Lower lobe of right lung (tissue), 2 donors: ENCODE measurements at places on chromosomes 2 and 18. TPM values are rescaled to one million over a fixed set of nuclear protein-coding genes. Genes with fewer than 3 reads are reported as not detected.

Gene SLC19A3
- total RNA-seq: 40.7 TPM

Gene CXCR1
- 10.4 TPM for total RNA-seq

Gene COBLL1
- 89.4 TPM for total RNA-seq

Gene FBXO15
- total RNA-seq: 4.2 TPM

Gene GALNT3
- total RNA-seq: 27.8 TPM

DNA sequence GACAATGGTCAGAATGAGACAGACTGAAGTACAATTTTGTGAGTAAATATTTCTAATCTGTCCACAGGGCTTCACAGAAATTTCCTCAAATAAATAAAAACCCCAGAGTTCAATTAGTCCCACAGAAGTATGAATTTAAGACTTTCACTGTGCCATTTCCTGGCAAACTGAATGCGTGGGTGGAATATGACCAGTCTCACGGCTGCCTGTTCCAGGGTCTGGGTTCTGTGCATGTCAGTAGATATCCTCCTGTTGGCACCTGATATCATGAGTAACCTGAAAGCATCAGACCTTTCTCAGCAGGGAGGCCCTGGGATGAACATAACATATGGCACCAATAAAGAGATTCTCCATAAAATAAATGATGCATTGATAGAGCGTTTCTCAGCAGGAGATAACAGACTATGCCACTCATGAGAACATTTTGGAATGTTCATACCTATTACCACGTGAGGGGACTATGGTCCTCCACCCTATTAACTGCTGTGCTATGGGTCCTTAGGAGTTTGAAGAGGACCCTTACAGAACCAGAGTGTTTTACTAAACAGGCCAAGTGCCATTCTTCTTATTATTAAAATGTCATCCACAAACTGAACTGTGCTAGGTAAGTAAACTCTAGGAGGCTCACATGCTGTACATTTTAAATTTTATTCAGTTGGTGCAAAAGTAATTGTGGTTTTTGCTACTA, 10.6 kb upstream of the MALL start:
- no peaks in the 10 kb centered on the region for H3K36me3 ChIP-seq
- no peaks in the 10 kb centered on the region for H3K4me1 ChIP-seq
- no peak overlapping the region for H3K4me3 ChIP-seq

DNA sequence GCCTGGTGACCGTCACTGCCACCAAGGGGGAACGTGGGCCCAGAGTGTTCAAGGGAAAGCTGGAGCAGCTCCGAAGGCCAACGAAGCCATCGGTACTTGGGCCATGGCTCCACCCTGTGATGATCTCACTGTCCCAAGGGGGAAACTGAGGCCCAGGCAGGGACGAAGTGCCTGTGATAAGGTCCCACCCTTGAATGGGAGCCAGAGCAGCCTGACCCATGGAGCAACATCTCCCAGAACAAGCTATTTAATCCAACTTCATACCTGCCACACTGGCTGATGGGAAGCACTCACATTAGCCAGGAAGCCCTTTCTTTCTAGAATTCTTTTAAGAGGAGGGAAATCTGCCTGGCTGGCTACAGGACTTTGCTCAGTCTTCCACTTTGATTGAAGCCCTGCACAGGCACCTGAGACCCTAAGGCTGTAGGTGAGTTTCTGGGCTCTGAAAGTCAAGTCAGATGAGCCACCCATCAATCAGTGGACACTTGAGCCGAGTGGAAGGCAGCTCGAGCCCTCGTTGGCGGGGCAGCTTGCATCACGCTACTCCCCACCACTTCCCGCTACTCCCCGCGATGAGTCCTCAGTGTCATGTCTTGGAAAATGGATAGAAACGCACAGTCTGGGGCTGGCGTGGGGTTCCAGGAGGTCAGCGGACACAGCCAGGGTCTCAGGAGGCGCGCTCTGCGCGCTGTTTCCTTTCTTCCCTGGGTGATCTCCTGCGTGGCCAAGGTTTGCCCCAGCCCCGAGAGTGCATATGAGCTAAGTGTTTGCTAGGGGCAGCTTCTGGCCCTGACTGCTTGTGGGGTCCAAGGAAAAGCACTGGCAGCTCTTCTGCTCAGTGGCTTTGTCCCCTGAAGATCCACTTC, 2.5 kb upstream of the HS6ST1 start:
- H3K36me3 ChIP-seq: no peaks in the 10 kb centered on the region
- H3K27me3 ChIP-seq: no peaks in the 10 kb centered on the region
- H3K4me1 ChIP-seq: peaks cover 33% of the 10 kb centered on the region
- no peak for DNase-seq
- H3K27ac ChIP-seq: peak overlapping the region; percentile 11

- no peak for DNase-seq
- no peak overlapping the region for H3K4me3 ChIP-seq
- H3K27me3 ChIP-seq: peaks cover 8% of the 10 kb centered on the region
- no peaks in the 10 kb centered on the region for H3K4me1 ChIP-seq
- H3K36me3 ChIP-seq: no peaks in the 10 kb centered on the region
Observed at GRCh38 chr2:13193900-13194299, 477.2 kb downstream of the TRIB2 start.

DNA sequence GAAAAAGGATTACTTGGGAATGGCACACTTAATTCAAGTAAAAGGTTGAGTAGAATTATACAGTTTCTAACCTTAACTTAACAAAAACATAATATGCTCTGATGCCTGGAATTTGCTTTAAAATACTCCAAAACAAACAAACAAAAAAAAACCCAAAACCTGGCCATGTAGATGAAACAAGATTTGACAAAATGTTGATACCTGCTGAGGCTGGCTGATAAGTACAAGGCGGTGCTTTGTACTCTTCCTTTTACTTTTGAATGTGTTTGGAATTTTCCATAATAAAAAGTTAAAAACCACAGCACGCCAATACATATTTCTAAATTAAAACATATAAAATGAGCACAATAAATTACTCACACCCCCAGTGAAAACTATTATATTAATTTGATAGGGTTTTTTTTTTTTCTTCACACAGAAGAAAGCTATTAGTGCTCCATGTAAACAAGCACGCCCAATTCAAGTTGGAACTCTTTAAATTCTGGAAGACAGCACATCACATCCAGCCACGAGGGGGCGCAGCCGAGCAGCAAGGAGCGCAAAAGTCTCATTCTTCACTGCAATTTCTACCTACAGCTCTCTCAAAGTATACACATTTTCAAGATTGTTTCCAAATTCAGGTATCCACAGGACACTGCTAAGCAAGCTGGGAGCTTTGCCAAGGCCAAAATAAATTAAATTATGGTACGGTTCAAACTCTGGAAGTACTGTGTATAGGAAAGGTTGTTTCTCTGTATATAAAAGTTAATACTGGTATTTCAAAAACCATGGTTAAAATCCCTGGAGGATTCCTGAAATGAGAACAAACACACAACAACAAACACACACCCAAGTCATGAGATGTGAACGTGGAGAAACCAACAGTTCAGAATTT, 7.5 kb downstream of the SERTAD2 start:
- peak overlapping the region; percentile 42 for H3K27ac ChIP-seq
- peak; percentile 89 for DNase-seq
- no peaks in the 10 kb centered on the region for H3K36me3 ChIP-seq
- no peak overlapping the region for H3K4me3 ChIP-seq

GRCh38 chr2:101516823-101517690, 42.1 kb upstream of the RFX8 start:
- no peak overlapping the region for H3K27ac ChIP-seq
- DNase-seq: no peak
- no peaks in the 10 kb centered on the region for H3K36me3 ChIP-seq

DNA sequence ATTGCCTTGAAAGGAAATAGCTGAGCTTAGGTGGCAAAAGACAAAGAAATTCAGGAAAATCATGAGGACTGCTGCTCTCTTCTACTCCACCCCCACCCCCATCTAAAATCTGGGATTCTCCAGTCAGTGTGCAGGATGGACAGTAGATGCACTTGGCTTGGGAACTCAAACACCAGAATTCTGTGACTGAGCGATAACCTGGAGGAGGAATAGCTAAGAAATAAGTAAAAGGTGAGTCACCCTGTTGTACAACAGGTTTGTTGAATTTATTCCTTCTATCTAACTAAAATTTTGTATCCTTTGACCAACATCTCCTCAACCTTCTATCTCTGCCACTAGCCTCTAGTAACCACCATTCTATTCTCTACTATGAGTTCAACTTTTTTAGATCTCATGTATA, 1029.9 kb upstream of the ACVR2A start:
- no peak overlapping the region for H3K27ac ChIP-seq
- H3K4me1 ChIP-seq: no peaks in the 10 kb centered on the region
- DNase-seq: no peak
- no peaks in the 10 kb centered on the region for H3K36me3 ChIP-seq
- no peak overlapping the region for H3K4me3 ChIP-seq

DNA sequence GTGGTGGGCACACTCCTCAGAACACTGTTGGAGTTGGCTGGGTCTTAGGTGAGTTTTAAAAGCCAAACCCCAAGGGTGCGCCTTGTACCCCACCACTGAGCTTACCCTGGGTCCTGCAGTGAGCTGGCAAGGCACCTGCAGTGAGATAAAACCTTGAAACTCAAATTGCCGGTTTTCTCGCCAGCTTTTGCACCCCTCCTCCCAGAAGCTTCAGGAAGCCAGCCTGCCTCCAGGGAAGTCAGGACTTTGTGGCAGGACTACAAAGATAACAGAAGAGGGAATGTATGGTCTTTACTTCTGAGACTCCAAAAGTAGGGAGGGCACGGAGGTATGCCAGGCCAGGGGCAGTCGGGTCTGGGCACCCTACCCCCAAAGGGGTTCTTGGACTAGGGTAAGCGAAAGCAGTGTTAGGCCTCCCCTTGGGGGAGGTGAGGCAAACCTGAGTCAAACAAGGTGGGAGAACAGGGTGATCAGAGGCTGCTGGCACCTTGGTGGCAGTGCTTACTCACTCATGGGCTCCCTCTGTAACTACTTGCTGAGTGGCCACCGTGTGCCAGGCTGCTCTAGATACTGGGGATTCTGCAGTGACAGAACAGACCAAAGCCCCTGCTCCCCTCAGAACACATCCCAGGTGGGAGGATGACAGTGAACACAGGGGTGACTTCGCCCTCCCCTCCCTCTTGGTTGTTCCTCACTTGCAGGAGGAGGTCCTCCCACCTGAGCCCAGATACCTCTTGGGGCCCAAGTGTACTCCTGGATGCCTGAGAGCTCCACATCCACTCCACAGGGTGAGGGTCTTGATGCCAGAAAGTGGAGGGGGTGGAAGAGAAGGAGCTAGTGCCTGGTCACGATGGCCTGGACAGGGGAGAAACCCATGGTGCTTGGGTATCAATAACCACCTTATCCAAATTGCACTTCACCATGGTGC, 69.3 kb upstream of the RGPD5 start:
- no peaks in the 10 kb centered on the region for H3K36me3 ChIP-seq
- no peak overlapping the region for H3K4me3 ChIP-seq
- H3K27me3 ChIP-seq: no peaks in the 10 kb centered on the region
- H3K4me1 ChIP-seq: no peaks in the 10 kb centered on the region
- H3K27ac ChIP-seq: no peak overlapping the region
- DNase-seq: no peak

DNA sequence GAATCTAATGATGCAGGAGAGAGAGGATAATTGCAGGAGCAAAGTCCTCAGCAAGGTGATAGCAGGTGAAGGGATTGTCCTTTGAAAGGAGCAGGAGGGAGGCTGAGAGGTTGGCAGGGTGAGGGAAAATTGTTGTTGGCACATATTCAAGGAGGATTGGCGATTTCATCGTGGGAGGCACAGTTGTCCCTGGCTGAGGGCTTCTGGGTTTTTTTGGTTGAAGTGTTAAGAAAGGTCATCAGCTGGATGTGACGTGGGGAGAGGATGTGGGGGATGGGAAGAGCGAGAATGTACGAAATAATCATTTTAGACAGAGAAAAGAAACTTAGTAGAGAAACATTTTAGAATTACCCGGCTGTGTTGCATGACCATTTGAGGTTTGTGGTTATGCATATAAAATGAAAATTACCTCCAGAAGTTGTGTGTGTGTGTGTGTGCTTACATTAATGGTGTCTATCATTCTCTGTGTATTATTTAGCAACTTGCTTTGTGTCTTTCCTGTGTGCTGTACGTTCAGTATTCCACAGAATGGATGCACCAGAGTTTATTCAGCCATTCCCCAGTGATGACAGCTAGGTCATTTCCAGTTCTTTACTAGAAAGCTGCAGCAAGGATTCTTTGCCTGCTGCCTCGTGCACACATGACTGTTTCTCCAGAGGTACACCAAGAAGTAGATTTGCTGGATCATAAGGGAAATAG, 67.6 kb downstream of the SDC1 start:
- no peaks in the 10 kb centered on the region for H3K36me3 ChIP-seq
- no peak for DNase-seq
- no peaks in the 10 kb centered on the region for H3K4me1 ChIP-seq
- no peak overlapping the region for H3K27ac ChIP-seq
- no peak overlapping the region for H3K4me3 ChIP-seq
